ENCODE measurements at places on chromosomes 2 and 18. TPM values are rescaled to one million over a fixed set of nuclear protein-coding genes. Genes with fewer than 3 reads are reported as not detected.

DNA sequence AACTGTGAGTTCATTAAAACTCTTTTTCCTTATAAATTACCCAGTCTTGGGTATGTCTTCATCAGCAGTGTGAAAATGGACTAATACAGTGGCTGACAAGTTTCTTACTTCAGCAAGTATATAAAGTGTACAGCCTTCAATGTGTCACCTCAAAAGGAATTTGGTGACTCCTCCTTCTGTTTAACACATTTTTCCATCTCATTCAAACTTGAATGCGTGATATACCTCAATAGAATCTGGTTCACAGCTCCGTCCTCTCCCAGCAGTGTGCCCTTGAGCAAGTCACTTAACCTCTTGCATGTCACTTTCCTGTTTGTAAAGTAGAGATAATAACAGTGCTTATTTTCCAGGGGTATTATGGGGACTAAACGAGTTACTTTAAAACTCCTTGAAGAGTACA is 159.6 kb downstream of the CCBE1 start:
- no peak for DNase-seq

GRCh38 chr18:44125446-44125845 is 555.2 kb upstream of the SETBP1 start:
- DNase-seq, result no peak

- no peak for DNase-seq
Observed at GRCh38 chr18:23584019-23584983, 2.0 kb downstream of the NPC1 start.

DNA sequence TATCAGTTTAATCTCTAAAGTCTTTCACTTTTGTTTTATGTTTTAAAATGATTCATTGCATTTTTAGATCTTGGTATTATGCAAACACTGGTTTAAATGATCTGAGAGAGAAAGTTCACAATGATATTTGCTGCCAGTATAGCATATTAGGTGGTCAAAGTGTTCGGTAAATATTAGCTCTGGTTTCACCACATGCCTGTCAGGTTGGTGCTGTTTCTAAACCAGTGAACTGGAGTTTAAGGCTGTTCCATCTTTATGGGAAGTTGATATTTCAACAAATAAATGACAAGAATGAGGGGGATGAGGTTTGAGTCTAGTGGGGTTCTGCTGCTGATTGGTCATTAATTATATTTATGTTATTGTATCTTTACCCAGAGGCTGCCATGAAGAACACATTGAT is 436.4 kb downstream of the DCDC2C start:
- no peak for DNase-seq

GRCh38 chr2:172864182-172864581 is 128.5 kb downstream of the RAPGEF4 start:
- DNase-seq, result no peak

Gene PDE1A
- not detected for total RNA-seq

Gene MYCN
- total RNA-seq, result not detected

DNA sequence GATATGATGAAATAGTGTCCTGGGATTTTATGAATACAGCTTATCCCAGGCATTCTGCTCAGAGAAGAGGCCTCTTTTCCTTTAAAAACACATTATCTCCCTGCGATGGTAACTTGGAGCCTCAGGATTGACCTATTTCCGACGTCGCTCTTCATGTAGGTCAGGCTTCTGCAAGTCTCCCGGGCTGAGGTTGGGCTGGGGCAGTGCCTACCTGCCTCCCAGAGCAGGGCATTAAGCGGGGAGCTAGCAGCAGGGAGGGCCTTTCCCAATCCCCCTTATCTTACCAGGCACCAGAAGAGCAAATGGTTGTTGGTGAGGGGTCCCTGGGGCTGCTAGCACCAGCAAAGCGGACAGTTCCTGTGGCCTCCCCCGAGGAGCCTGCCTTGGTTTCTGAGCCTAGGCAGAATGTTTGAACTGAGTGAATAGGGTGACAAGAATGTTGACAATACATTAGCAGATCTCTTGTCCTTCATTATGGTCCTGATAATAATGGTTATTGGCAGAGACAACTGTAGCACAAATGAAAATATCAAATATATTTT is 60.2 kb downstream of the TRPM8 start:
- no peak for DNase-seq

Gene NYAP2
- not detected for total RNA-seq

Gene UBE2E3
- total RNA-seq, result 49.8 TPM

Gene TMEM169
- total RNA-seq, result 0.93 TPM

Gene CYP26B1
- total RNA-seq, result not detected

Gene SKOR2
- total RNA-seq, result not detected

DNA sequence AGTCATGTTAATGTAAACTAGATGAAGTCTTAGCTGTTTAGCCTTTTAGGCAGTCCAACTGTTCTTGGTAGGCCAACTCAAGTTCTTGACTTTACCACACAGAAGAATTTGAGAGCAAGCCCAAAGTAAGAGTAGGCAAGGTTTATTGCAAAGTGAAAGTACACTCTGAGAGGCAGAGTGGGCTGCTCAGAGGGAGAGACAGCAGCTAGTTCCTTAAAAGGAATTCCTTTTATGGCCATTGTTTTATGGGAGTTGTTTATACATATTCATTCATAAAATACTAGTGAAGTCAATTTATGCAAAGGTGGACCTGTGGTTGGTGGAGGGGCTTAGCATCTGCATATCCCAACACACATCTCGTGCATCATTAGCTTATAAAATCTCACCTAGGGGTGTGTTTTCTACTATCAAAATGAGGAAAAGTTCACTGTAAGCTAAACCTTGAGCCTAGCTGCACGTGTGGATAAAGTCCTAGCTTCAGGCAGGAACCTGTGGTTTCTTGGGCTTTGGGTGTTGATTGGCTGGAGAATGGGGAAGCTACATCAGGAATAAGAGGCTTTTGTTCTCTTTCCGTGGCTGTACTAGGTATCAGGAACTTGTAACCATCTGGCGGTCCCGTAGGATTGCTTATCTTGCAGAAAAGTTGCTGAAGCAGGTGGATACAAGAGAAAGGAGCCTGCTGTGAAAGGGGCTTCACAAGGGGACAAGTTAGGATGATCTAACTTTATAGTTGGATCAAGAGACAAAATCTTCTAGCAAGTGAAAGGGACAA is 110.4 kb upstream of the GULP1 start:
- no peak for DNase-seq

DNA sequence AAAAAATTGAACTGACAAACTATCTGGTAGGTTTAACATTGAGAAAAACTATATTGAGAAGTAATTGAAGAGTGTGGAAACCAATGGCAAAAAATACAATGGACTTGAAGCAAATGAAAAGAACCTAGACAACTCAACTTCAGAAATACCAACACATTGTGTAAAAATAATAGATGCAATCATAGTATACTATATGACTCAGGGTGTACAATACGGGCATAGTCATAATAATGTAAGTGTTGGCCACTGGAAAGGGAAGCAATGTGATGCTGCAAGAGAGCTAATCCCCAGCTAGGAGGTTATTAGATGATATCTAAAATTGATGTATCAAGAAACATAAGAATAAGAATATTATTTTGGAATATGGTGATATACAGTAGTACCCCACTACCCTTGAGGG is 45.3 kb downstream of the SMAD7 start:
- DNase-seq, result no peak

GRCh38 chr2:195819276-195819675 is 162.2 kb downstream of the SLC39A10 start:
- DNase-seq, result no peak

DNA sequence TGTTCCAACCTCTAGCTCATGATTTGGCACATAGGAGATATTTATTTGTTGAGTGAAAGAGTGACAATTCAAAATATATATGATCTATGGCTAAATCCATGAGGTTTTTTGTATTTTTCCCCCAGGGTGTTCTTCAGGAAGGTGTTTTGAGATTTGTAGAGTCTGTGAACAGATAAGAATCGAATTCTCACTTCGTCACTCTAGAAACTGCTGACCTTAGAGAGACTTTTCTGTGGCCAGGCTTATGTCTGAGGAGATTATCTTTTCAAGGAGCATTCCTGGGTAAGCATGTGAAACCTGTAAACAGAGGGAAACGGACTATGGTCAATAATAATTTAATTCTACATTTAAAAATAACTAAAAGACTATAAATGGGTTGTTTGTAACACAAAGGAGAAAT is 849 bp upstream of the ITGB6 start:
- no peak for DNase-seq

Gene SCG2
- total RNA-seq, result not detected

DNA sequence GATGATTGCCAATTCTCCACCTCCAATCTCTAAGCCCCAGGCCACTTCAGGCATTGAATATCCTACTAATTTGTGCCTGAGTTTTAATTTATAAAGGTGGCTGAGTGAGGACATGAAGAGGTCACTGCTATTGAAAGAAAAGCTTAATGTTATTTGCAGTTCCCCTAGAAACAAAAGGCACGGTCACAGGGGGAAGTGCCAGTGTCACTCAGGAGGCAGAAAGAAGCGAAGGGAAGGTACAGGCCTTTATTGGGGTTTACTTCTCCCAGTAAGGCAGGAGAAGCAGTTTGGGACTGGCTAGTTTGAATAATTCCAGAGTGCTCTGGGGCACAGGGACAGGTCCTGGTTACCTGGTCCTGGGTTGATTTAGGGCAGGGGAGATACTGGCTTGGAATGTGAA is 1.7 kb upstream of the ABHD1 start:
- no peak for DNase-seq

- peak; percentile 76 for DNase-seq
Observed at GRCh38 chr2:230319211-230319862, 7.7 kb upstream of the SP140L start.

Gene PARD3B
- 0.26 TPM for total RNA-seq

DNA sequence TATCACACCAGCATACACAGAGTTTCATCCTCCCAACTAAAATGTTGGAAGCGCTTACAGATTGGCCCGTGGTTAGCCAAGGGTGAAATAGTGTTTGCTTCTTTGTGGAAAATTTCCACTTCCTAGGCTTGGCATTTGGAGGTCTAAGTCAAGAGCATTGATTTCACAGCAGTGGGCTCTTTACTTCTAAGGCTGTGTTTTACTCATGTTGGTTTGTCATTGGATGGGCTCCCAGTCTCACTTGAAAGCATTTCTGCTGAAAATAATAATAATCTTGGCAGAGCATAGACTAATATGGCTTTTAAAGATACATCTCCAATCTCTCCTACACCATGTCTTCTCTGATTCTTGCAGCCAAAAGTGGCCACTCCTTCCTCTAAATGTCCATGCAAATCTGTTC is 82.9 kb downstream of the DYNAP start:
- DNase-seq, result no peak

Gene EVX2
- not detected for total RNA-seq

Gene CD302
- 0.44 TPM for total RNA-seq

GRCh38 chr2:39416140-39416539 is 20.9 kb downstream of the MAP4K3 start:
- DNase-seq, result no peak

DNA sequence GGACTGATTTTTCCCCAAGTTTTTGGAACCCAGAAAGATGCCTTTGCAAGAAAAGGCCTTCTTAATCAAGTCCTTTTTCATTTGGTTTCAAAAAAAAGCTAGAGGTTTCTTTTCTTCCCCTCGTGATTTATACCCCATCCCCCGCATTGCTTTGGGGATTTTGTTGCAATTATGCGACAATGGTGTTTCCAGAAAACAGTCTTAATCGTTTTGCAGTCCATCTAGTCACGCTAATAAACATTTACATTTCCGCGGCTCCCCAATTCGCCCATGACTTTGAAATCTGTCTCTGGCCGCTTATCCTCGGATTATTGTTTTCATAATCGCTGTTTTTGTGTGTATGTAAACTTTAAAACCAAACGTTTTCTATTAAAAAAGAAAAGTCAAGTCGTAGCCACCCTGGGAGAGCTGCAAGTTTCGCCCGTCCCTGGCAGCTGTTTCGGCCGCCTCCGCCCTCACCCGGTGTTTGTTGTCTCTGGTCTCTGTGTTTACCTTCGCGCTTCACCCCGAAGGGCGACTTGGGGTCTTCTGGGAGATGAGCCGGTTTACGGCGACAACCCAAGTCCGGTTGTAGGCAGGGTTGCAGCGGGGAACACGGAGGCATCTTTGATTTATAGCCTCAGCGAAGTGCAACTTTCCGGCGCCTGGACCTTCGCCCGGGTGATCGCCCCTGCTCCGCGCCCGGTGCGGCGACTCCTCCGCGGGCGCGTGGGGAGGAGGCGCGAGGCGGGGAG is 667 bp downstream of the SP9 start:
- no peak for DNase-seq

- DNase-seq, result no peak
Observed at GRCh38 chr2:103656558-103656957, 894.7 kb downstream of the TMEM182 start.

Gene CCL20
- total RNA-seq, result 3.2 TPM

DNA sequence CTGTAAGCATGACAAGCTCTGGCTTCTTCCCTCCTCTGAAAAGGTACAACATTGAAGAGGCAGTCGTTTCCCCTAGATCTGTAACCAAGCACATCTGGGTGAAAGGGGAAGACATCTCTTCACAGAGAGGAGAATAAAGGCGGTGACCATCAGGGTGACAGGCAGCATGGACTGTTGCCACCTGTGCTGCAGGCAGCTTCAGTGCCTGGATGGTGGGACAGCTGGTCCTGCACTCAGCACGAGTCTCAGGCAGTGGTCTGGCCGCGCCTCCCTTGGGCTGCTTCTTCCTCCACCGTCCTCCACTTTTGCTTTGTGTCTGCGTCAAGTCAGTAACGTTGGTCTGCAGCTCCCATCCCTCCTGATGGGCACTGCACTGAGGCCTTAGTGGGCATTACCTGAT is 264.4 kb downstream of the NEDD4L start:
- no peak for DNase-seq

- DNase-seq, result no peak
Observed at GRCh38 chr18:25974630-25975077, 115.8 kb downstream of the SS18 start.

- DNase-seq, result no peak
Observed at GRCh38 chr2:152189622-152190495, 14.3 kb upstream of the STAM2 start.

DNA sequence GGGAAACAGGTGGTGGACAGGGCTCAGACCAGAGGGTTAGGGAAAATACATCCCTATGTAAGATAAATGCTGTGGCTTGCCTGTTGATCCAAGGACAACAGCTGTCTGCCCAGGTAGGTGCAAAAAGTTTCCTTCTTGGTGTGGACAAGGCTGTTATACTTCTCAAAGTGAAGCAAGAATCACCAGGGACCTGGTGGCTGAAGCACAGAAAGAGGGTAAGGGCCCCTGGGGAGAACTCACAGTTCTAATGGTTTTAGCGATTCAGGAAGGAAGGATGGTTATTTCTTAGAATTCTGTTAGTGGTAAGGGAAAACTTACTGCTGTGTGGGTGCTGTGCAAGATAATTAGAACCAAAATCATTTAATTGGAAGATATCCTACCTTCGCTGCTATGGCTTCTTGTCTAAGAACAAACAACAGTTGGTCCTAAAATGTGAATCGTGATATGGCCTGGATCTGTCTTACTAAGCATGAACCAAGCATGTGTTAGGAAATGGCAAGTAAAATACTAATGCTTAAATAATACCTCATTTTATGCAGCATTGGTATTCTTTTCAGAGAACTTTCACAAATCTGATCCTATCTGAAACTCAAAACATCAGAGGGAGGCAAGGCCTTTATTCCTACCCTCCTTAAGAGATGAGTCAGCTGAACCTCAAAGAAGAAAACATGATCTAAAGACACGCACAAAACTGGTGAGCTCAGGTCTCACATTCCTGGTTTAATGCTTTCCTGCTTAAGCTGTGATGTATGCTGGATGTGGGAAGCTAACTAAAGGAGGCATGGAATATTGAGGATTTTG is 159.2 kb upstream of the THUMPD2 start:
- no peak for DNase-seq

Measured in activated T-helper 1 cell treated with anti-CD3 and anti-CD28 coated beads, Interleukin-12 subunit alpha, Interleukin-12 subunit beta, Interleukin-2, Interleukin-4 antibody, amounts not matched to agents 30 ng/mL and 10 ng/mL and 1 ng/mL, durations not matched to agents 14 hours and 24 hours and 36 hours (primary cell).